WTC11 (cell line): ENCODE measurements at places on chromosomes 4 and X. TPM values are rescaled to one million over a fixed set of nuclear protein-coding genes. Genes with fewer than 3 reads are reported as not detected.

DNA sequence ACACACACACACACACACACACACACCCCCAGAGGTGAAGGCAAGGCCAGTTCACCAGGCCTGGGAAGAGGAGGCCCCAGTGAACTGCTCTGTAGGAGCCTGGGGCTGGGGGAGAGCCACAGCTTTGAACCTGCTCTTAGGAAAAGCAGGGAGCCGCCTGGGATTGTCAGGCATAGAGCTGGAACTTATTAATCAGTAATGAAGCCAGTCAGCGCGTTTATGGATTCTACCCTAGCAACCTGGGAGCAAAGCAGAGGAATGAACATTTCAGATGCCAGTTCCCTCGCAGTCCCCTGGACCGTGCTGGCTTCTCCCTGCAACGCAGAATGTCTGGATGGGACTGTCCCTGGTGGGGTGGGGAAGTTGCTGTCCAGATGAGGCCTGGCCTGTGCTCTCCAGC lies 45.3 kb upstream of the DDX3X start:
- no peak for DNase-seq

- no peak for DNase-seq
Measured at GRCh38 chrX:83771664-83772063, 89.3 kb upstream of the CYLC1 start.

SPANXN3 gene
- total RNA-seq = not detected in 3 replicates

GRCh38 chr4:75948822-75949444 lies 8.1 kb upstream of the NAAA start:
- no peak for DNase-seq

- no peak for DNase-seq
Measured at GRCh38 chr4:188201851-188202250, 62.6 kb downstream of the TRIML1 start.

INTS12 gene
- 10.0 to 12.6 TPM (median 10.8 TPM) in 3 replicates for total RNA-seq

- no peak for DNase-seq
Measured at GRCh38 chr4:166838975-166839614, 395.2 kb downstream of the SPOCK3 start.
